ENCODE measurements at places on chromosomes 2 and 18. TPM values are rescaled to one million over a fixed set of nuclear protein-coding genes. Genes with fewer than 3 reads are reported as not detected.

- no peak overlapping the region for H3K27ac ChIP-seq
- DNase-seq: no peak
- no peaks in the 10 kb centered on the region for H3K4me1 ChIP-seq
- H3K27me3 ChIP-seq: no peaks in the 10 kb centered on the region
- H3K4me3 ChIP-seq: no peak overlapping the region
Measured at GRCh38 chr2:163207693-163208370, 369.3 kb upstream of the KCNH7 start.

DNA sequence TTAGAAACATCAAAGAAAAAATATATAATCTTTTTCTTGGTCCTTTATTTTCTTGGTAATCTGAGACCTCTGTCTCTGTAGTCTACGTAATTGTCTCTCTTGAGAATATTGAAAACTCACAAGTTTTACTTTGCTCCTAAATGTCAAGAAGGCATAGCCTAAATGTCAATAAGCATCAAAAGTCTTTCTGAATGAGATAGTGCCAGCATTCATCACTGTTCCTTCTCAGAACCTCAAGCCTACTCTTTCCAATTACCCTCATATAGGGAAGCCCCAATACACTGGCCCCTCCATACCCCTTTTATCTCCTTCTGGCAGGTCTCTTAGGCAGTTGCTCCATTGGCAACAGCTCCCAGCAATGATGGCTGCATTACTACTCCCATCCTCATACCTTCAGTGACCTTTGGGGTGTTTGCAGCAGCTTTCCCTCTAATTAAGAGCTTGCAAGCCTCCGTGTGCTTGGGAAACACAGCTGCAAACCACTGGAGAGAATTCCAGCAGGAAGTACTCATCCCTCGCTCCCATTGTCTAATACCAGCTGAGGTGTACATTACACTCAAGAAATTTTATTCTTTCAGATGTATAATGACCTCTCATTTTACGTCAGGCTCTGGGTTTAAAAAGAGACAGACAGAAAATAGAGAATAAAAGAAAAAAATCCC is 95.8 kb downstream of the KYNU start:
- no peak for DNase-seq
- no peak overlapping the region for H3K4me3 ChIP-seq
- no peak overlapping the region for H3K27ac ChIP-seq
- no peaks in the 10 kb centered on the region for H3K4me1 ChIP-seq
- H3K27me3 ChIP-seq: no peaks in the 10 kb centered on the region

GRCh38 chr2:143742581-143742980 is 613.4 kb downstream of the ARHGAP15 start:
- no peaks in the 10 kb centered on the region for H3K27me3 ChIP-seq
- no peak overlapping the region for H3K4me3 ChIP-seq
- no peaks in the 10 kb centered on the region for H3K36me3 ChIP-seq
- DNase-seq: peak; percentile 91
- H3K27ac ChIP-seq: no peak overlapping the region

- no peaks in the 10 kb centered on the region for H3K36me3 ChIP-seq
- DNase-seq: peak; percentile 80
- no peaks in the 10 kb centered on the region for H3K27me3 ChIP-seq
- no peaks in the 10 kb centered on the region for H3K4me1 ChIP-seq
- H3K4me3 ChIP-seq: no peak overlapping the region
Measured at GRCh38 chr2:126886211-126886915, 12.3 kb upstream of the TEX51 start.

DNA sequence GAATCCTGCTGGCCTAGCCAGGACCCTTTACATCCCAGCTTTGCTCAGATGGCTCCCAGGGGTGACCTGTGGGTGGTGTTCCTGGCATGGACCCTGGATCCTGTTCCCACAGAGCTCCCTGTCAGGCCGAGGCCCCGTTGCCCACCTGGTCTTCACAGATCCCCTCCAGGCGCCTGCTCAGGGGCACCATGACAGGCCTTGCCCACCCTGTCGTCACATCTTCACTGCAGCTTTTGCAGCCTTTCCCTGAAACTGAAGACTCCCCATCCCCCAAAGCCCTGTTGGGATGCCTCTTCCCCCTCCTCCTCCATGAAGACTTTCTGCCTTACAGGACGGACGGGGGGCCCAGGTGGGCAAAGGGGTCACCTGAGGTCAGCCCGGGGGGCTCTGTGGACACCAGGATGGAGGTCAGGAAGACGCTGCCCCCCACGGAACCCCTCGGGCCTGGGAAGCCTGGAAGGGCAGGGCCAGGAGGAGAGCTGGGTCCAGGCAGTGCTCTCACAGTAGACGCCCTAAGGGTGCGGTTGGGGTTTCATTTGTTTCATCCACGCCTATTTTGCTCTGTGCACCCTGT is 13.0 kb upstream of the KIF1A start:
- DNase-seq: no peak
- no peaks in the 10 kb centered on the region for H3K4me1 ChIP-seq
- peaks cover 35% of the 10 kb centered on the region for H3K27me3 ChIP-seq
- H3K4me3 ChIP-seq: no peak overlapping the region
- H3K27ac ChIP-seq: no peak overlapping the region
- H3K36me3 ChIP-seq: no peaks in the 10 kb centered on the region

DNA sequence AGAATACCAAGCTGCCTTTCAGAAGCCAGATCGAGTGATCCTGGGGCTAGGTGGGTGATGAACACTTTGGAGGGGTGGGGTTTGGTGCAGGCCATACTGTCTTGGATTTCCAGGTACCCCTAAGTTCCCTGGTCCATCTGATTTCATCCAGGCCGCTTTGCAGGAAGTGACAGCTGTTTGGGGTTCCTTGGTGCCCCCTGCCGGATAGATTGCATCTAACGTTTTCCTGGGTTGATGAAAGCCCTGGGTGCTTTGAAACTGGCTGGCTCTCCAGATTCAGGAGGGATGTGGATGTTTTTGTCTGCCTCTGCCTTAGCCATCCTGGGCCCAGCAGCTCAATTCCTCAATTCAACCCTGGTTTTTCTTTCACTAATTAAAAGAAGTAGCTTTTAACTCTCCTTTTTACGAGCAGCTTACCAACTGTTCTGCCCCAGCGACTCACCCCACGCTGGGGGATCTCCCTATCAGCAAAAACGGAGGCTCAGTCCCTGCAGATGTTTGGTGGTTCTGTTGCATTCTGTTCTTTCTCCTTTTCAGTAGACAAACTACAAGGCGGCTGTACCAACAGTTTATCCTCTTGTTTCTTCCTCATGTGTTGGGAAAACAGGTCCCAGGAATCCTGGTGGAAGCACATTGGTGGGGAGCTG is 37.1 kb downstream of the ARHGEF4 start:
- H3K27me3 ChIP-seq: no peaks in the 10 kb centered on the region
- DNase-seq: peak; percentile 79

DNA sequence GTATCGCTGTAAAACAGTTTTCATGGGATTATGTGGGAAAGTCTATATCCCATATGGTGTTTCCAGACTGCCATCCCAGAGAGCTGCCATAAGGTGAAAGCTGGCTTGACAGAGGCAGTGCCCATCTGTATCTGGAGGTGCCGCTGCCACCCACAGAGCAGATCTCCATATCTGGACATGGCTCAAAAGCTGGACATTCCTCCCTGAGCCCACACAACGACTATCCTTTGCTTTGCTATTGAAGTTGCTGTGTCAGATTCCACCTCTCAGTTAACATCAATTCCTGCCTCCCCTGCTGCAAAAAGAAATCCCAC is 55.2 kb downstream of the RND3 start:
- H3K4me3 ChIP-seq: no peak overlapping the region
- H3K27me3 ChIP-seq: no peaks in the 10 kb centered on the region
- DNase-seq: peak; percentile 93
- peaks cover 7% of the 10 kb centered on the region for H3K4me1 ChIP-seq

- no peaks in the 10 kb centered on the region for H3K27me3 ChIP-seq
- H3K27ac ChIP-seq: no peak overlapping the region
- H3K4me3 ChIP-seq: no peak overlapping the region
- H3K4me1 ChIP-seq: no peaks in the 10 kb centered on the region
- H3K36me3 ChIP-seq: peaks cover 48% of the 10 kb centered on the region
Measured at GRCh38 chr2:159243529-159243928, 43.0 kb downstream of the WDSUB1 start.

DNA sequence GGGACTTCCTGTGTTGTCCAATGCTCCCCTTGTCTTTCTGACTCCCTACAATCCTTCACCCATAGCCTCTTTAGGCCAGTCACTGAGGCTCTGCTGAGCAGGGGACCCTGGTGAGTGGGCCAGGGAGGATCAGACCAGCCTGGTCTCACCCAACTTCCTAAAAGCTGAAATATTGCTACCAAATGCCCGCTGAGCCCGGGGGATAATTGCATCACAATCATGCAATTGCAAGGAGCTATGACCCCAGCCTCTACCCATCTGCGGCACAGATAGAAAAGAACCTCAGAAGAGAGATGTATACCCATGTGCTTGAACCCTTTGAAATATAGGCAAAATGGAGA is 3.7 kb upstream of the SP100 start:
- no peak for DNase-seq
- H3K4me3 ChIP-seq: peak overlapping the region; percentile 55
- H3K27ac ChIP-seq: peak overlapping the region; percentile 99
- H3K27me3 ChIP-seq: no peaks in the 10 kb centered on the region

- no peak overlapping the region for H3K27ac ChIP-seq
- no peaks in the 10 kb centered on the region for H3K27me3 ChIP-seq
- no peak overlapping the region for H3K4me3 ChIP-seq
- no peak for DNase-seq
Measured at GRCh38 chr2:457792-458424, 170.0 kb upstream of the ALKAL2 start.

Gene CD207
- total RNA-seq: 0.11 TPM

Gene UBE2F
- total RNA-seq: 44.8 TPM

Gene HDLBP
- 415 TPM for total RNA-seq

Gene KCNE4
- total RNA-seq: 5.3 TPM

Gene TMEM198
- 7.1 TPM for total RNA-seq

Gene PAIP2B
- 9.1 TPM for total RNA-seq

Gene ANO7
- total RNA-seq: 0.98 TPM

Gene REG3G
- 0.43 TPM for total RNA-seq

Gene CFAP221
- 42.4 TPM for total RNA-seq

Gene PLCD4
- 4.7 TPM for total RNA-seq

Gene IER3IP1
- total RNA-seq: 21.6 TPM

Gene STPG4
- total RNA-seq: 1.0 TPM

Gene CCDC148
- 4.2 TPM for total RNA-seq

Gene DNAJC5G
- total RNA-seq: not detected

Gene MYOM1
- 1.7 TPM for total RNA-seq

Gene SCRN3
- 34.0 TPM for total RNA-seq

All from lung (tissue), 17 donors.